ENCODE measurements at places on chromosomes 12 and 14.

GRCh38 chr12:4584281-4584680 lies 22.3 kb downstream of the DYRK4 start:
- DNase-seq = no peak

DNA sequence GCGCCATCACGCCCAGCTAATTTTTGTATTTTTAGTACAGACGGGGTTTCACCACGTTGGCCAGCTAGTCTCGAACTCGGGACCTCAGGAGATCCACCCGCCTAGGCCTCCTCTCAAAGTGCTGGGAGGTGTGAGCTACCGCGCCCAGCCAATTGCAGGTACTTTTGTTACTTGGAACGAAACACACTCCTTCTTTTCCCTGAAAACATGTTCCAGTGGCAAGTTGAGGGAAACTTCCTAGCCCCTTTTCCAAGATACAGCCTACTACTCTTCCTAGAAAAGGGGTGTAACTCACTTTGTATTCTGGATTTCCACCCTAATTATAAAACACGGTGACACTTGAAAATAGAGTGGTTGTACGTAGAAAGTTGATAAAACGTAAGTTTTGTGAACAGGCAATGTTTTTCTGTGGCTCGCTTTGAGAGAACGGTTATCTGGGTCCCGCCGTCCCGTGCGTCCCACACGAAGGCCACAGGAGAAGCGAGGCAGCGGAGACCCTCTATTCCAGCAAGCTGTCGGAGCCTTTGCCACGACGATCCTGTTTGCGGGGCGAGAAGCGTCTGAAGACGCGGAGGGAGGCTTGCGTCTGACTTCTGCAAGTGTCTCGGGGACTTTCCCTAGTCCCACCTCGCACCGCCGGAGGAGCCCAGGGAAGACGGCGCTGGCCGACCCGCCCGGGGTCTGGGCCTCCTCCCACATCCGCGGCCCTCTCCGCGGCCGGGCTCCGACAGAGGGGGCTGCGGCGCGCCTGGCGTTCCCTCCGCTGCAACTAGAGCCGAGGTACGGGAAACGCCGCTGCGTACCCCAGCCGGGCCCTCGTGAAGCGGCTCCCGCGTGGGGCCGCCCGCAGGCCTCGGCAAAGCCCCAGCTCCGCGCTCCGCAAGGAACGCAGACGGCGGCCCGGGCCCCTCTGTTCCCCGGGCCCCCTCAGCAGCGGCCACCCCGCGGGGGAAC lies 745 bp downstream of the CDCA4 start:
- peak; percentile 56 for DNase-seq

GRCh38 chr14:102779574-102780315 lies 2.5 kb downstream of the TRAF3 start:
- DNase-seq = peak; percentile 55

GRCh38 chr12:91964501-91964900 lies 181.1 kb downstream of the BTG1 start:
- no peak for DNase-seq

- DNase-seq = peak; percentile 51
Measured at GRCh38 chr14:24381363-24382063, 13.5 kb downstream of the NFATC4 start.

- DNase-seq = no peak
Measured at GRCh38 chr14:81400202-81400678, at the start of gene STON2. Gene STON2, minus strand, starts transcription at chr14:81400324. Its CDS starts 1,942 bp downstream, at chr14:81398382.

GRCh38 chr12:5808981-5809380 lies 136.1 kb downstream of the ANO2 start:
- DNase-seq = no peak

DNA sequence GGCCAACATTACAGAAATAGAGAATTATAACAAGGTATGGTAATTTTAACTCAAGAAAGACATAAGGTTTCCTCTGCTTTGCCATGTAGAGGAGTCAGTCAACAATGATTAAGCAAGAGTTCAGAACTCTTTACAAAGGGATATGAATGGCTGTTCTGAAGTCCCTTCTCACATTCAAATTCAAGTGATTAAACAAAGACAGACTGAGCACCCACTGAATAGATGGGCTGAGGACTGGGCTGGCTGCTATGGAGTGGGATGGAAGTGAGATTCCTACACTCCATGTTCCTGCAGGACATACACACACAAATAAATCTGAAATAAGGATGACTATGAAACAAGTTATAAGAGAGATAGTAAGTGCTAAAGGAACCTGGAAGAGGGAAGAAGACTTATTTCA lies 199.0 kb upstream of the GRIP1 start:
- DNase-seq = no peak

DNA sequence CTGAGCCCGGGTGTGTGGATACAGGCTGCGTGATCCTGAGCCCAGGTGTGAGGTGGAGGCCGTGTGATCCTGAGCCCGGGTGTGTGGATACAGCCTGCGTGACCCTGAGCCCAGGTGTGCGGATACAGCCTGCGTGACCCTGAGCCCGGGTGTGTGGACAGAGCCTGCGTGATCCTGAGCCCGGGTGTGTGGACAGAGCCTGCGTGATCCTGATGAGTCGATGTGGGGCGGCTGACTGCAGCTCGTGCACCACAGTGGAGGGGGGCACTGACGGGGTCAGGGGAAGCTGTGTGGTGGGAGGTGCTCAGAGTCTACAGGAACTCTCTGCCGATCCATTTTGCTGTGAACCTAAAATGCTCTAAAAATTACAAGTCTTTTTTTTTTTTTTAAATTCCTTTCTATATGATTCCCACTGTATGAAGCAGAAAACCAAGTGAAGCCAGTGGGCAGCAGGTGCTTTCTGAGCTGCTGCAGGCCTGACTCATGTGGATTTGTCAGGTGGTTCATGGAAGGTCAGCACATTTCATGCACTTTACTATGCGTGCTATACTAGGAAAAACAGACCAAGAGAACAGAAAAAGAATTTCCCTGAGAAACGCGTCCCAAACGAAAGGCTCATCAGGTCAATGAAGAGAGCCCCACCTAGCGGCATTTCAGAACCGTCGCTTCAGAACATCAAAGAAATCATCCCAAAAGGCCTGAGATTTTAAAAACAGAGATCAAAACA lies 19.3 kb downstream of the BRF1 start:
- DNase-seq = peak; percentile 88

GRCh38 chr12:57545809-57546437 lies 1.1 kb downstream of the DCTN2 start:
- no peak for DNase-seq

DNA sequence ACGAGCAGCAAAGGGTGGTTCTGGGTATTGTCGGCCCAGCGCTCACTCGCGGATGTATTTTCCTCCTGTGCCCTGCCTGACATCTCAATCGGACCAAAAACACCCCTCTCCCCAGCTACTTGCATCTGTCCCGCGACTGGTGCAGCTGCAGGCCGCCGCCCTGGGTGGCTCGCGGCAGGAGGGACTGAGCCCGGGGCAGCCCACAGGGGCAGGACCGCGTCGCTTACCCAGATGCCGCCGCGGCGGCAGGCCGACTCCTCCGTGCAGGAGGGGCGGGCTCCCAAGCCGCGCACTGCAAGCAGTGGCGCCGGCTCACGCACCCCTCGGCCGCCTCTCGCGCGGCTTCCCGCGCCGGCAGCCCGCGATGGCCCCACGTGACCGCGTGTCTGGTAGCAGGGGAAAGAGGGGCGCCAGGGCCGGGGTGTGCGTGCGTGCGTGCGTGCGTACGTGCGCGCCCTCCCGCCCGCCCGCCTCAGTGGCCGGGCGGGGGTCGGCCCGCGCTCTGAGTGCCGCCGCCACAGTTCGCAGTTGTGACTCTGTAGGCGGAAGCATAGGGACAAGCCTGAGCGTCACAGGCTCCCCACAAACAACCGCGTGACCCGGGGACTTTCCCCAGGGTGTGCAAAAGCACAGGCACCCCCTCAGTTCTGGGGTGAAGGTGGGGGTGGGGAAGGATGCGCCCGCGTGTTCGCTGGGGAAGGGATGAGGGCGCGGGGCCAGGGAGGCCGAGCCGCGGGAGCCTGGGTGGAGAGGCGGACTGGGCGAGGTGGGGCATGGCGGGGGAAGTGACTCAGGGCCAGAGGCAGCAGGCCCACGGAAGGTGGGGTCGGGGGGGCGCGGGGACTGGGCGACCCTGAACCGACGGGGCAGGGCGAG lies at the start of gene ZBTB25:
TSS of gene ZBTB25 (minus strand) at position 405 of the 876 bp plus-strand sequence. CDS start 13,305 bp downstream, outside the sequence.
- DNase-seq = peak; percentile 96

DNA sequence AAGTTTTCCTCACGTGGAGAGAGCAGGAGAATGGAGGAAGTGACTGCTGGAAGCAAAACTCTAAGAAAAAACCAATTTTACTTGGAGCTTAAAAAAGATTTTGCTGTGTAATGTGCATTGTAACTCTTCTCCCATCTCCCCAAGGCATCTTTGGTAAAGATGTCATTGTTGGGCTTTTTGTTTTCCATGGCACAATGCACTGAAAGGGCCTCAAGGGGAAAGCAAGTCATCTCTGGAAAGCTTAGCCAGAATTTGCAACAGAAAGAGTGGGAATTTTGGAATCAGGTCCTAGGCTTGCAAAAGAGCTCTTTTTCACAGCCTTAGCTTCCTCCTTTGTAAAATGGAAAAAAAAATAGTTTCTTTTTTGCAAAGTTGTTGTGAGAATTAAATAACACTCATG lies 7.9 kb upstream of the PPM1A start:
- no peak for DNase-seq

DNA sequence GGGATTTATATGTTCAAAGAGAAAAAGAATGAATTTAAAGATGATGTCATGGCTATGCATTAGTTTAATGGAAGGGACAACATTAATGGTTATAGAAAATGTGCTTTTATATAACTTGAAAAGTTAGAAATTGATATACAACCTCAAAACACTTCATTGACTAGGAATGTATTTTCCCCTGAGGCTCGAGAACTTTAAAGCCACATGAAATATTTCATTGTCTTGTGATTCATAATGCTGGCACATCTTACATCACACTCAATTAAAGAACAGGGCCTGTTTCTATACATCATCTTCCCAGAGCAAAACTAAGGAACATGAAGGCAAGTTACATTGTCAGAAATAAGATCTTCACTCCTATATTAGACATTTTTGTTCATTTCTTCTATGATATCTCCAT lies 35.2 kb upstream of the PAWR start:
- DNase-seq = peak; percentile 77

DNA sequence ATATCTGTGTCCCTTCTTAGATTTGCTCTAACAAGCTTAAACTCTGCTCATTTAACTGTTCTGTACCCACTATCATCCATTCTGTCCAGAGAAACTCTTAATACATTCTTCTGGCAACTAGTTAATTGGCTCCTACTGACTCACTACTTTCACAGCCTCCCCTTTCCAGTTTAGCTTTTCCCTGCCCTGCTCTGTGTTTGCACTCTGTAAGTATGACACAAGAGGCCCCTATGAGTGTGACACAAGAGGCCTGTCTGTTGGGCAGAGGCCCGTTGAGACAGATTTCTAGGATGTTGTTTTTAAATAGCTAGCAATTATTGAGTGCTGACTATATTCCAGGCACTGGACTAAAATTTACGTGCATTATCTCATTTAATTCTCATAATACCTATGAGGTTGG lies 246.0 kb upstream of the DAAM1 start:
- DNase-seq = no peak

- DNase-seq = no peak
Measured at GRCh38 chr12:5068619-5069018, 24.9 kb downstream of the KCNA5 start.

- no peak for DNase-seq
Measured at GRCh38 chr12:131007031-131007739, 53.5 kb downstream of the ADGRD1 start.

GRCh38 chr12:65568517-65568916 lies 255.8 kb upstream of the HMGA2 start:
- DNase-seq = peak; percentile 90

DNA sequence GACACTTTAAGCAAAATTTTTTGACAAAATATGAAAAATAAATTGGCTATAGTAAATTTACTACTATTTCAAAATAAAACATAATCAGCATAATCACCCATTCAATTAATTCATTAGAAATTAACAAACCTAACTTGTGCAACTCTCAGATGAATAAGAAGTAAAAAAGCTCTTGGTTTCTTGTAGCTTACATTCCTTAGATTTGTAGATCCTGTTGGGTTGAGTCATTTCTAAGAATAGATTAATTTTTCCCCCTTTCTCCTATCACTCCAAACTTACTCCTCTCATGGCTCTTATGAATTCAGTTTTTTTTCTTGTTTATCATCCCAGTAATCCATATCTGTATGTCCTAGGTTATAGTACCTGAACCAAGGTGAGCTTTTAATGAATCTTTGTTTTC lies 230.9 kb upstream of the LRIG3 start:
- DNase-seq = peak; percentile 39

DNA sequence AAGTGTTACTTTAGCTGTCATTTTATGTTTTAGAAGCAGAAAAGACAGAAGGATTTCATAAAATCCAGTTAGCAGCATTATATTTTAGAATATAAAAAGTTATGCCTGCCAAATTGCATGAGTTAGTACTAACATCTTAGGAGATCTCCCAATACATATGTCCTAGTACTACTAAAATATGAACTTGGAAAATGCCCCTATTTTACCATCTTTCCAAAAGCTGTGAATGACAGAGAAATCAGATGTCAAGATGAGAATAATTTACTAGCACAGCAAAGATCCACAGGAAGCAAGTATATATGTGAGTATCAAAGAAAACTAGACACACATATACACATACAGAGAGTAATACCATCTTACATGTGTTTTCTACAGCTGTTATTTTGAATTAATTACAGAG lies 196.9 kb downstream of the CPNE8 start:
- no peak for DNase-seq

- DNase-seq = peak; percentile 44
Measured at GRCh38 chr12:56062996-56063395, 17.0 kb upstream of the ERBB3 start.

- no peak for DNase-seq
Measured at GRCh38 chr14:98766818-98767217, 505.2 kb downstream of the BCL11B start.

DNA sequence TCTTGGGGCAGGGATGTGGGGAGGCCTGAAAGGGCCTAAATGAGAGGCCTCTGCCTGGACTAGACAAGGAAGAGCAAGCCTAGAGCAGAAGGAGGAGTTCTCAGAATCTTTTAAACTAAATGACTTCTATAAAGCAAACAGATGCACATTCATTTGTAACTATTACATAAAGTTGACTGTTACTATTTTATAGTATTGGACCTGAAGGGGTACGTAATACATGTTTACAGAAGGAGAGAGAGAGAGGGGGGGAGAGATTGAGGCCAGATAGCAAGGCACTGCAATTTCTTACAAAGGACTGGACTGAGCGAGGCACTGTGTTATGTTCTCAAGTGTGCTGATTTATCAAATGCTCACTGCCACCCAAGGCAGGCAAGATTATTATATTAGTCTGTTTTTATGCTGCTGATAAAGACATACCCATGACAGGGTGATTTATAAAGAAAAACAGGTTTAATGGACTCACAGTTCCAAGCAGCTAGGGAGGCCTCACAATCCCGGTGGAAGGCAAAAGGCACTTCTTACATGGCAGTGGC lies 215.8 kb upstream of the NOS1 start:
- no peak for DNase-seq

- DNase-seq = no peak
Measured at GRCh38 chr14:91373591-91374254, 43.9 kb downstream of the CCDC88C start.
